ENCODE measurements at places on chromosomes 7 and 10.

DNA sequence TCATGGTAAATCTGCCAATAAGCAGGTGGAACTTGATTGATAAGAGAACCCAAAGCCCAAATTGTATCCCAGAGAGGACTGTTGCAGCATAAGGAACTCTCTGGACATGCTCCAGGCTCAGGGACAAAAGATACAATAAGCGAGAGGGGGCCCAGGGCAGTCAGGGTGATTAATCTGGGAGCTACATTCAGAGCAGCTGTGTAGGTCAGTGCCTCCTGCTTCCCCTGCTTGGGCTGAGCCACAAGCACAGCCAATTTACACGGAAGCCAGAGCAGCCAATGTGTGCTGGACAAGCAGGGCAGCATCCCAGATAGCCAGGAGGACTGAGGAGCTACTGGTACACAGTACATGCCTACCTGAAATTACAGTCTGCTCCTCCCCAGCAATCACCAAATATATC is 24.2 kb downstream of the MYPN start:
- DNase-seq, result no peak

DNA sequence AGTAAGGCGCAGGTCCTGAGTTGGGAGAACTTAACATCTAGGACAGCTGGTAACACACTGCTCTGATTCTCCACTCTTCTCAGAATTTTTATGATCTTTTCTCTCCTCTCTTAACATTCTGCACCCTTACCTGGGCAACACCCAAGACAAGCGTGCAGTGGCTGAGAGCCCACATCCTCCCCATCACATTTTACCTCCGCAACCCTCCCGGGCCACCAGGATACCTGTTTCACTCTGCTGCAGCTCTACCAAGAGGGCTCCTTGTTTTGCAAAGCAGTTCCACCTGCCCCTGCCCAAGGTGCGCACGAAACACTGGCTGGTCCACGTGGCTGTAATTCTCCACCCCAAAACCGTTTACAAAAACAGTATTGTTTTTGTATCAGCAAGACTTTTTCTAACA is 81.5 kb downstream of the ITIH5 start:
- no peak for DNase-seq

DNA sequence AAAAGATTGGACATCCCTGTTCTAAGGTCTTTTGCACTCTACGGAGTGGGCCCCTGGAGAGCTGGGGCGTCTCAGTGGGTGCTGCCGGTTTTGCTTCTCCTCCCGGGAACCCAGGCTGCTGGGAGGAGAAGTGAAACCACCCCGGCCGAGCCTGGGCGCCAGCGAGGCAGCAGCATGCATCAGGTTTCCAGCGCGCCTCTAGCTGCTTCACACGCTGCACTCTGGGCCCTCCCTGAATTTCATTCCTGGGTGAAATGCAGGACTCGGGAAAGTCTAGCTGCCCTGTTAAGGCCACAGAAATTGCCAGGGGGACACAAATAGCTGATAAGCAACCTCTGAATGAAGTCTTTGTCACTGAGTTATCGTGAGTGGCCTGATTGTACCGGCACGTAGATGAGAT is 127.4 kb downstream of the TRRAP start:
- DNase-seq, result no peak

DNA sequence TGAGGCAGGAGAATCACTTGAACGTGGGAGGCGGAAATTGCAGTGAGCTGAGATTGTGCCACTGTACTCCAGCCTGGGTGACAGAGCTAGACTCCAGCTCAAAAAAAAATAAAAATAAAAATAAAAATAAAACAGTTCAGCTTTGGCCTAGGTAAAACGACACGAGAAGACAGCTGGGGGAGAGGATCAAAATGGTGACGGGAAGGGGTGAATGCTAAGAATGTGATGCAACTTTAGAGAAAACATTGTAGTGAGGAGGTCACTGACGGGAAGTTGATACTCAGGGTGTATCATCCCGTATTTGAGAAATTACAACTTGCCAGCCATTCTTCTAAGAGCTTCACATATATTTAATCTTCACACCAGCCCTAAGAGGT is 1.1 kb downstream of the NDST2 start:
- no peak for DNase-seq

DNA sequence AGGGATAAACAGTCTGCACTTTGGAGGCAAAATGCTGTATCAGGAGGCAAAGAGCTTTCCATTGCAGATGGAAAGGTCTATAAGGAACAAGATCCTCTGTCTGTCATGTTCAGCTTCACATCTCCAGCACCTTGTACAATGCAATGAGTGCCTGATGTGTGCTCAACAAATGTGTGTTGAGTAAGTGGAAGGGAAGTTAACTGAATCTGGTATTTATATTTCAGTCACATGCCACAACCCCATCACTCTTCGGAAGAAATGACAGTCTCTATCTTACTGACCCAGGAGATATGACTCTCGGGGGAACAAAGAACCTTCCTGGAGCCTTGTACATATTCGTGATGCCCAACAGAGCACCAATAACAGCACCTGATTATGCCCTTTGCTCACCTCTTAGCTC is 20.0 kb upstream of the DNAJC1 start:
- DNase-seq, result no peak

GRCh38 chr10:68153473-68154210 is 44.4 kb downstream of the MYPN start:
- DNase-seq, result no peak

All from NCI-H187 treated with DMSO at 0.1 percent for 48 hours (cell line).